NCI-H1092 treated with DMSO at 0.1 percent for 48 hours (cell line): ENCODE measurements at places on chromosomes 11 and 22.

DNA sequence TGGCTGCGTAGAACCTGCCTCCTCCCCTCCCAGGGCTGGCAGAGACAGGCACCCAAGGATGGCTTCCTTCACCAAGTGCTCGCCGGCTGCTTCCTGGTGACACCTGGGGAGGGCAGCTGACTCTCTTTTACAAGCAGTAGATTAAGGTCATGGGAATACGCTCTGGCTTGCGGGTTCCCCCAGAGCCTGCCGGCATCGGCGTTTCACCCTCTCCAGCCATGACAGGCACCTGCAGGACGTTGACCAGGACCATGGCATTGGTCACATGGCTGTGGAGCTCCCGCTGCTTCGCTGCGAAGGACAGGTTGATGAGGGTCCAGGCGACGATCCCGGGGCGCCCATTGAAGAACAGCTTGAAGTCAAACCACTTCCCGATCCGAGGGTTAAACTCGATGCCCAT, 9.5 kb downstream of the DHCR7 start:
- no peak for DNase-seq

DNA sequence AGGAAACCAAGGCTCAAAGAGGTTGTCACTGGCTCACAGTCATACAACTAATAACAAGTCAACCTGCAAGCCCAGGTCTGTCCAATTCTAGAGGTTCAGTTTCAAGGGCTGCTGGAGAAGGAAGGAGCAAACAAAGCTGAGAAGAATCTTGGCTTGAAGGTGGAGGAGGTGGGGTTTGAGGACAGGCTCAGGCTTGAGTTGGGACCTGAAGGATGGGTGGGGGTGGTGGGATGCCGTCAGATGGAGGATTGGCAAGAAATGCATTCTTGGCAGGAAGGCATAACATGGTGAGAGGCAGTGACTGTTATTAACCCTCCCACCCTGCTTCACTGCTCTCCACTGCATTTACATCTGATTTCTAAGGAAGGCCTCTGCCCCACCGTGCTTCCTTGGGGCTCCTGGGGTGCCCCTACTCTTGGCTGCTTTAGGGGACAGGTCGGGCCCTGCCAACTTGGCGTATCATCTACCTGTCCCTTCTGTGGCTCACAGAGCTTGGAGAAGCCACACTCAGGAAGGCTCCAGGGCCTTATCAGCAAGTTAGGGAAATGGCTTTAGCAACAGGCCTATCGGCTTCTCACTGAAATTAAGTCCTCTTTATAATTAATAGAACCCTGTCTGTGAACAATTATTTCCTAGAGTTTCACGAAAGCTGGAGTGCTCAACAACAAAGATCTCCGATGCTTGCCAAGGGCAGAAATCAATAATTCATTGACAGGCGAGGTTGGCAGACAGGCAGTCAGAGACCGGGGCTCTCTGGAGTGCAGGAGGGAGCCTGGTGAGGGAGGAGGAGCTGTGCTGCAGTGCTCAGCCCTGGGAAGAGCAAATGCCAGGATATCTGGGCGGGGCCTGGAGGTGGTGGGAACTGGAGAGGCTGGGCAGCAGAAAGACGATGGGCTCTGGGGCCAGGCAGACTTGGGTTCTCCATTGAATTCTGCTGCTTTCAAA, 84.9 kb upstream of the NARS2 start:
- peak; percentile 55 for DNase-seq

DNA sequence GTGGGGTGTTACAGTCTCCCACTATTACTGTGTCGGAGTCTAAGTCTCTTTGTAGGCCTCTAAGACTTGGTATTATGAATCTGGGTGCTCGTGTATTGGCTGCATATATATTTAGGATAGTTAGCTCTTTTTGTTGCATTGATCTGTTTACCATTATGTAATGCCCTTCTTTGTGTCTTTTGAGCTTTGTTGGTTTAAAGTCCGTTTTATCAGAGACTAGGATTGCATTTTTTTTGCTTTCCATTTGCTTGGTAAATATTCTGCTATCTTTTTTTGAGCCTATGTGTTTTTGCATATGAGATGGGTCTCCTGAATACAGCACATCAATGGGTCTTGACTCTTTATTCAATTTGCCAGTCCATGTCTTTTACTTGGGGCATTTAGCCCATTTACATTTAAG, 97.6 kb downstream of the PDE3B start:
- DNase-seq: no peak

- no peak for DNase-seq
Measured at GRCh38 chr11:74023276-74023675, 14.4 kb upstream of the UCP3 start.

- no peak for DNase-seq
Measured at GRCh38 chr11:13168271-13168670, 109.3 kb upstream of the BMAL1 start.

DNA sequence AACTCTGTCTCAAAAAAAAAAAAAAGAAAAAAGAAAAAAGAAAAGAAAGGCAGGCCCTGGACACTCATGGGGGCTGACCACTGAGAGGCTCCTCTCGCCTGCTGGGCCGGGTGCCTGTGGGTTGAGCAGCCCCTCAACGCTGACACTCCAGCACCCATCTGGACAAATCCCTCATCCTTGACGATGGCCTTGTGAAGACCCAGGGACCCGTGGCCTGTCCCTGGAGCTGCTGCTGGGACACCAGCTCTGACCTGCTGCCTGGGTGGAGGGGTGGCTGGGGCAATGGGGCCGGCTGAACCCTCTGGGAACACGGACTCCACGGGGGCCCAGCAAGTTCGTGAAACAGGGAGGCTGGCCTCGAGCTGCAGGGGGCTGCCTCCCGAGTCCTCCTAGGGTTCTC, 10.5 kb upstream of the BID start:
- DNase-seq: no peak

- DNase-seq: no peak
Measured at GRCh38 chr11:132310390-132311375, 940.3 kb downstream of the NTM start.

DNA sequence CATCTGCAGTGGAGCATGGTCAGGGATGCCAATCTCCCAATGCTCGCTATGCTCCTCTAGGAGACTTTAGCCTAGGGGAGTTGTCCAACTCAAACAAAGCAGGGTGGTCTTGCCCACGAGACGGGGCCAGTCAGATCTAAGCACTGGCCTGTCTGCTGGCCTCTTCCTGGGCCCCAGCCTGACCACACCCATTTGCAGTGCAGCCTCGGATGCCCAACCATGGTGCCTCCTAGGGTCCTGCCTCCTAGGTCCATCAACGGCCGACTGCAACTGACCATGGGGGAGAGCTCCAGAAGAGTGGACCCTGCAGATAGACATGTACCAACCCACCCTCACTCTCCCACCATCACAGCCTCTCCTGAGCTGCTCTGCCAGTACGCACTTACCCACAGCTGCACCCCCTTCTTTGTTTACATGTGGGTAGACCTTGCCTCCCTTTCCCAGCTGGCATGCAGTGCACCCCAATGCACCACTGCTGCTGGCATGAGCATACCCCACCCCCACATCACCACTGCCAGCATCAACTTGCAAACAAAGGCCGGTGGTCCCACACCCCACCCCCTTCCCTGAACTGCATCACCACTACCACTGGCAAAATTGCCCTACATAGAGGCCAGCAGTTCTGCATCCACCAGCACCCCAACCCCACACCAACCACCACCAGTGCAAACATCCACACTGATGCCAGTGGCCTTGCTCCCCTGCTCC, 27.6 kb upstream of the ARL14EP start:
- DNase-seq: no peak

DNA sequence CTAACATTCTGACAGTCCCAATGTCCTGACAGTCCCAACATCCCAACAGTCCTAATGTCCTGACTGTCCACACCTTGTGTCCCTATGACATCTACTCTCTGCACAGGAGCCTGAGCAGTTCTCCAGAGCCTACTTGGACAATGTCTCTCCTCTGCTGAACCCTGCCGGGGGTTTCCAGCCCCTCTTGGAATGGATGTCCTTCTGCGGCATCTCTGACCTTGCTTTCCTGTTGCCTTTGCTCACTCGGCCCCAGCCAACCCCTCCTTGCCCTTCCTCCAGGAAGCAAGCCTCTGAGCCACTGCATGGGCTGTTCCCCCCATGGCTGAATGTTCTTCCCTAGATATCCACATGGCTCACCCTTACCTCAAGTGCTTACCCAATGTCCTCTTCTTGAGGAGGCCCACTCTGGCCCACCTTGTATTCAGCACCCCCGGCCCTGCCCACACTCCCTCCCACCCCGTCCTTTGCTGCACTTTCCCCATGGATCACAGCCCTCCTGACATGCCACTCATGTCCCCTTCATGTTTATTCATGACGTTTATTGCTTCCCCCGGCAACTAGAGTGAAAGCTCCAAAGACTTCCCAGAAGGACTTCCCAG, 59.5 kb downstream of the DHCR7 start:
- DNase-seq: no peak

DNA sequence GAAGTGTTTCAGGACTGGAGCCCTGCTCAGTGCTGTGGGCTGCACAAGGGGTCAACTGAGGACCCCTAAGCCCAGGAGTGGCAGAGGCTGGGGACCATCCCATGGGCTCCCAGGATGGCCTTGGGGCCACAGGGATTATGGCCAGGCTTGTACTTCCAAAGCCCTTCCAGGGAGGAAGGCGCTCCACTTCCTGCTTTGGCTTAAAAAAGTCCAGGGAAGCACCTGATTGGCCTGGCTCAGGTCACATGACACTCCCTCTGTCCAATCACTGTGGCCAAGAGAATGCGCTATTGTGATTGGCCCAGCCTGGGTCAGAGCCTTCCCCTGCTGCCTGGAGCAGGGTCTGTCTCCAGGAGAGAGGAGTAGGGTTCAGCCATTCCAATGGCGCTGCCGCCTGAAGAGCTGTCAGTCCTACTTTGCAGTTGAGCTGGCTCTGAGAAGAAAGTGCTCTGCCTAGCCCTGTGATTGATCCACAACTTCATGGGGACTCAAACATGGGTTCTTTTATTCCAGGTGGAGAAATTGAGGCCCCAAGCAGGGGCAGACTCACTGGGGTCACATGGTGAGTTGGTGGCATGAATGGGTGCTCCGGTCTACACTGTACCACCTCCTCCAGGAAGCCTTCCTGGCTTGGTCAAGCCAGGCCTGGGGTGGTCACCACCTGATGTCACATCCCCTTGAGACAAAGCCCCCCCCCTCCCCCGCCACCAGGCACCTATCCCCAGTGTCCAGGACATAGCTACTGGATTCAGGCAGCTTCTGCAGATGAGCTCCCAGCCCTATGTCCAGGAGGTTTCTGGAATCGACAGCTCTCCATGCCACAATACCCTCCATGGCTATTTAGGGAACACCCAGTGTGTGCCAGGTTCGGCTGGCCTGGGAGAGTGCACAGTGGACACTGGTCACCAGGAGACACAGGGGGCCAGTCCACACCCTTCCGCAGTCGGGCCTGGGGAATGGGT, 48.2 kb downstream of the RTN4R start:
- DNase-seq: no peak

GRCh38 chr22:38782402-38783094, 11.4 kb downstream of the DNAL4 start:
- no peak for DNase-seq

DNA sequence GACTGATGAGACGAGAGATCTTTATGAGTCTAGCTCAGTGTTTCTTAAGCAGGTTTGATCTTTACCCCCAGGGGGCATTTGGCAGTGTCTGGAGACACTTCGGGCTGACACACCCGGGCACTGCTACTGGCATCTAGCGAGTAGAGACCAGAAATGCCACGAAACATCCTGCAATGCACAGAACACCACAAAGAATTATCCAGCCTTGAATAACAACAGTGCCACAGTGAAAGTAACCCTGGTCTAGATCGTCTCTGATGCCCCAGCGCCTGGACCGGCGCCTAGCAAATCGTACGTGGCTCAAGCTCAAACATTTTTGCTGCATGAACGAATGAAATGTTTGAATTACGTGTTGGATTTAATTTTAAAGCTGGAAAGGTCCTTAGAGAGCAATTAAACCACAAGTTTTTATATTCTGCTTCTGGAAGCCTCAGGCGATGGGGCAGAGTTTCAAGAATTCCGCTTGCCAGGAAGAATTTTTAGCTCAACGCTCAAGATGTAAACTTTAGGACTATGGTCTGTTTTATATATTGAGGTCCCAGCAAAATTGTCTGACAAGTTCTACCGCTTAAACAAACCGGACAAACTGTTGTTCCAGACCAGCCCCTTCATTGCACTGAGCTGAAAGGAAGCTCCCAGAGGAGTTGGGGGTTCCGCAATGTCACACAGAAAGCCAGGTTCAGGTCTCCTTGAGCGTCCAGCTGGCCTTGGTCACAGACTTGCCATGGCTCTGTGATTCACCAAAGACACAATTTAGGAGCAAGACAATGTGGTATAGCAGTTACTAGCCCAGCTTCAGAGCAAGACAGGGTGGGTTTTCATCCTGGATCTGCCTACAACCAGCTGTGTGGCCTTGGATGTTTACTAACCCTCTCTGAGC, 44.2 kb upstream of the SMTN start:
- DNase-seq: no peak

GRCh38 chr22:42905217-42905616, 48.1 kb upstream of the ARFGAP3 start:
- peak; percentile 69 for DNase-seq

GRCh38 chr11:133902506-133902905, 54.3 kb downstream of the IGSF9B start:
- no peak for DNase-seq

DNA sequence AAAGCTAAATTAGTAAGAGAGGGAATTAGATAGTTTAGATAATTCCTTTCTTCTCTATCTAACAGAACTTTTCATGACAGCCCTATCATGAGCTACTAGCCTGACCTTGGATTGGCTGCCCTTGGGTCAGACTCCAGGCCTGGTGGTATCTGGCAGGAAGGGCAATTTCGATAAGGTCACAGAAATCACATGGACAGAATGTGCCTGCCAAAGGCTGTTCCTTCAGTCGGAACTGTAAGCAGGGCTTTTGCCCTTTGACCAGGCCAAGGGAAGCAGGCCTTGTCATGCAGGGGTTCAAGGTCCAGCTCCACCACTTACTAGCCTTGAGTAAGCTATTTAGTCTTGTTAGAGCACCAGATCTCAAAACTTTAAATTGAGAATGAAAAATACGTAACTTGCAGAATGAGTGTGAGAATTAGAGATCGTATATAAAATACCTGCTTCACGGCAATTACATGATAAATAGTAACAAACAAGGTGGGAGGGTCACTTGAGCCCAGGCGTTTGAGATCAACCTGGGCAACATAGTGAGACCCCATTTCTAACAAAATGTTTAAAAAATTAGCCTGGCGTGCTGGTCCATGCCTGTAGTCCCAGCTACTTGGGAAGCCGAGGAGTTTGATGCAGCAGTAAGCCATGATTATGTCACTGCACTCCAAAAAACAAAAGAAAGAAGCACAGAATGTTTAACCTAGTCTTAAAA, 60.8 kb upstream of the SC5D start:
- no peak for DNase-seq

- no peak for DNase-seq
Measured at GRCh38 chr22:32754413-32755041, 47.0 kb upstream of the TIMP3 start.

GRCh38 chr11:121664144-121664543, 211.4 kb upstream of the SORL1-AS1 start:
- no peak for DNase-seq

- DNase-seq: no peak
Measured at GRCh38 chr11:29483831-29484230, 533.0 kb downstream of the KCNA4 start.

GRCh38 chr11:69094915-69095290, 46.2 kb downstream of the TPCN2 start:
- DNase-seq: no peak

GRCh38 chr22:22836635-22837034, 51.0 kb upstream of the IGLL5 start:
- DNase-seq: no peak

GRCh38 chr11:25779033-25779432, 552.9 kb upstream of the ANO3 start:
- no peak for DNase-seq

GRCh38 chr22:20834206-20834605, 24.4 kb downstream of the PI4KA start:
- no peak for DNase-seq
